ENCODE measurements at places on chromosomes 2 and 18.

DNA sequence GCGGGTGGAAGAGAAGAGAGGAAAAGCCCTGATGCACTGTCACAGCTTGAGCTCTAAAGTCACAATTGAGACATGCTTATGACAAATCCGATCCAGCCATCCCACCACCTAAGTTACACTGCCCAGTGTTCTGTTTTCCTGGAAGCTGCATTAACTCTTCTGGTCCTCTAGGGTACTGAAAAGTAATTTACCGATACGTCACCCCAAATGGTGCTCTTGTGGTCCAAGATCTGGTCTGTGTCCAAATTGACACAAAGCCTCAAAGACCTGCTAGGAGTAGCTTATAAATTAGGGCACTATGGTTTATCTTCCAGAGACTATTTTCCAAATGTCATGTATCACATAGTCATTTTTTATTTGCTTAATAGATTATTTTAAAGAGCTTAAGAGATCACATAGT, 186.7 kb upstream of the ETAA1 start:
- no peak for DNase-seq

DNA sequence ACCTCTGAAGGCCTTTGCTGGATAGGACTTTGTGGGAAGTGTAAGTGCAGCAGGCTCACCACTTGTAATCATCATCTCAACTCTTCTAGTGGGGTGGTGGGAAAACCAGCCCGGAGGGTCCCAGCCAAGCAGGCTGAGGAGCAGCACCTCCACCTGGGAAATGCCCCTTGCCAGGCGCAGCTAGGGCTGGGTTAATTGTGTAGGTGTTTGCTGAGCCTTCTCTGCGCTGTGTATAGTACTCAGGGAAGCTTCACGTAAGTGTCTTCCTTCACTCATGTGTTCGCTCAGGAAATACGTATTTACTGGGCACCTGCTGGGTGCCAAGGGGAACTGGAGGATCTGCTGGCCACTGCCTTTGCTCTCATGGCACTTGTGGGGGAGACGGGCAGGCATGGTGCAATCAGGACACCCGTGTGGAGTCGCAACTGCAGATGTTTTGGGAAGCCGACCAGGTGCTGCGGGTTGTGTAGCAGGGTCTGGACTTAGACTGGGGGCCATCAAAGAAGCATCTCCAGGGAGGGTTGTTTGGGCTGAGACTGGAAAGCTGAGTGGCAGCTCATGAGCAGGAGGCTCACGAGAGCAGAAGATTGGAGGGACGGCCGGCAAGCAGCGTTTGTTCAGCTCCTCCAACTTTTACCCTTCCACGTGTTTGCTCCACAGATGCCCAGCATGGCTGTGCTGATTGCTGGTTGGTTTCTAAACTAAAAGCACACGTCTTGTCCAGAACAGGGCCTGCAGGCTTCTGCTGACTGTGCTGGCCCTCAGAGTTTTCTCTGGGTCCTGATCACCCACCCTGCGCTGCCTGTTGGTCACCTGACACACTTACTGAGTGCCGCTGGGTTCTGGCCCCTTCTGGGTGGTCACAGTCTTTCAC, 164.6 kb downstream of the LDLRAD4 start:
- no peak for DNase-seq

GRCh38 chr2:187008111-187008510, 159.1 kb upstream of the ZSWIM2 start:
- DNase-seq, result no peak

- no peak for DNase-seq
Observed at GRCh38 chr2:113867571-113867970, 22.3 kb upstream of the ACTR3 start.

GRCh38 chr2:178298785-178299212, 104.5 kb downstream of the OSBPL6 start:
- no peak for DNase-seq

- DNase-seq, result no peak
Observed at GRCh38 chr18:46069524-46069923, 2.5 kb downstream of the PSTPIP2 start.

DNA sequence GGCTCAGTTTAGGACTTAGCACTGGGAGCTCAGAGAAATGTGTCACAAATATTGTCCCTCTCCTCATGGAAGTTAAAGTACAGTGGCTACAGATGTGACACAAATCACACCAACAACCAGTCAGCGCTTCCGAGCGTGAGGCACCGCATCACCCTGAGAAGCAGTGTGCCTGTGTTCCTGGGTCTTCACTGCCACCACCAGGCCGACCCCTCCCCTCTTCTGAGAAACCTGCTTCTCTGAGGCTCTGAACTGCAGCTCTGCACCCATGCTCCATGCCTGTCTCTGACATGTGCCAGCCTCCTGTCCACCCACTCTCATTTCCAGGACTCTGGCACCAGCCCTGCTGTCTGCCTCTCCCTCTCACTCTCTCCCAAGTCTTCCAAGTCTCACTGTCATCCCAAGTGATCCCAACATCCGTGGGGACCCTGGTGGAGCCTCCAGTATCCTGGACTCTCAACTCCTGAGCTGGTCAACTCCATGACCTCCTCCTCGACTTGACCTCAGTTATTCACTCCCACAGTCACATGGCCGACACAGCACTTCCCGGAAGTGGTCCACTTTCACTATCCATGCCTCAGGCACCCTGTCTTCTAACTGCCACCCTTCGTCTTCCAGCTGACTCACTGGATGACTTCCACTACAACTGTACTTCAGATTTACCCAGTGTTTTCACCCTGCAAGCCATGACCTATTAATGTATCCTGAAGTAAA, 73.5 kb downstream of the FBXO15 start:
- DNase-seq, result no peak

GRCh38 chr2:234963773-234964615, 12.2 kb downstream of the SH3BP4 start:
- DNase-seq, result no peak

DNA sequence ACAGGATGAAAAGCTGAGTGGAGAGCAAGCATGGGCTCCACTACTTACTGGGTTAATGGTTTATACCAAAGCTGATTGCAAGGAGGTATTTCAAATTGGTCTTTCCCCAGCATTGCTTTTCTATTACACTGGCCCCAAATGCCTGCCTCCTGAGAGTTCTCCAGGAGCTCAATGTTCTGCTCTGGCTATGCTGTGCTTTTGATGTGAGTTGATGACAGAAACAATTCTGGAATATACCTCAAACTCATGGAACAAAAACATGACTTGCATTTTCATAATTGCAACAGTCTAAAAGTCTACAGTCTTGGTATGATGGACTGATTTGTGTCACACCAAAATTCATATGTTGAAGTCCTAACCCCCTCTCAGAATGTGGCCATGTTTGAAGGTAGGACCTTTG, 258.0 kb downstream of the CDH20 start:
- DNase-seq, result no peak

DNA sequence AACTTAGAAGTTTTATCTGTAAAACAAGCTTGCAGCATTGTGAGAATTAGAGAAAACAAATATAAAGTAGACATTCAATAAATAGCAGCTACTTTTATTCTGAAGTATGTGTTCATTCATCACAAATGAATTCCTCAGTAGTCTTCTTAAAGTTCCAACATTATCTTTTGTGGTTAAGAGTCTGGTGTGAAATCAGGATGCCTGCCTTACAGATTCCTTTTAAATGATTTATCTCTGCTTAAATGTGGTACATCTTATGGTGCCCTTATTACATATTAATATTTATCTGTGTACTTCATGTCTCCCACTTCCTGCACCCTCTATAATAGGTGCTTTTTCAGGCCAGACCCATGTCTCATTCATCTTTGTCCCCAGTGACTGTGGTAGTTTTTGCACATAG, 595.0 kb downstream of the STK39 start:
- DNase-seq, result no peak

DNA sequence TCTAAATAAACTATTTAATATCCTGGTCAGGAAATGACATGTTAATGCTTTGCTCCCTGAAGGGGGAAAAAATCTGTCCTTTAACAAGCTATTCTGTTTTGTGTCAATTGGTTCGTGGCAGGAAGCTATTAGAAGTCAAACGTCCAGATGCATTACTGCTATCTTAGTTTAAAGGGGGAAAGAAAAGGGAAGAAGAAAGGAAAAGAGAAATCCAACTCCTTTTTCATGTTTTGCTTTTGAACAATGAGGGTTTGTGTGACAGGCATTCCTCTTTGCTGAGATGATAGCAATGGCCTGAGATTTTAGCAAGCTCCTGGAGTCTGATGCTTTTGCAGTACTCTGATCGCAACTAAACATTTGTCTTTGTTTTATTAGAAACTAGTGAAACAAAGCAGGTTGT, 24.6 kb downstream of the TRIB2 start:
- no peak for DNase-seq

- no peak for DNase-seq
Observed at GRCh38 chr2:96934831-96935540, 51.4 kb downstream of the FAM178B start.

DNA sequence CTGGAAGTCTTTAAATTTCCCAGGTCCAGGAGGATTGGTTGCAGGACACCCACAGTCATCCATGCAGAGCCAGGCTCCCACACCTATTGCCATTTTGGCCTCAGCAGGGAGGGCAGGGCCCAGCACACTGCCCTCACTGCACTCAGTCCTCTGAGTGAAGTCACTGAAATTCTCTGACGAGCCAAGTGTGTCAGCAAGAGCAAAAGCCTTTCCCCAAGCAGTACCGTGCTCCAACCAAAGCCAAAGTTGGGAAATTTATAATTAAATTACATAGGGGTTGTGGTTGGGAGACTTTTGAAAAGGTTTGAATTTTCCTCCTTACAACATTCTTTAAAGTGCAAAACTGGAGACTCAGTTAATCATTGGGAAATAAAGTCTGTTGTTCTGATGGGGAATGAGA, 98.5 kb upstream of the CD226 start:
- no peak for DNase-seq

GRCh38 chr2:207260947-207261346, 95.2 kb upstream of the KLF7 start:
- no peak for DNase-seq

Measured in HuH-7.5 (cell line).